ENCODE measurements at places on chromosomes 5 and 9.

DNA sequence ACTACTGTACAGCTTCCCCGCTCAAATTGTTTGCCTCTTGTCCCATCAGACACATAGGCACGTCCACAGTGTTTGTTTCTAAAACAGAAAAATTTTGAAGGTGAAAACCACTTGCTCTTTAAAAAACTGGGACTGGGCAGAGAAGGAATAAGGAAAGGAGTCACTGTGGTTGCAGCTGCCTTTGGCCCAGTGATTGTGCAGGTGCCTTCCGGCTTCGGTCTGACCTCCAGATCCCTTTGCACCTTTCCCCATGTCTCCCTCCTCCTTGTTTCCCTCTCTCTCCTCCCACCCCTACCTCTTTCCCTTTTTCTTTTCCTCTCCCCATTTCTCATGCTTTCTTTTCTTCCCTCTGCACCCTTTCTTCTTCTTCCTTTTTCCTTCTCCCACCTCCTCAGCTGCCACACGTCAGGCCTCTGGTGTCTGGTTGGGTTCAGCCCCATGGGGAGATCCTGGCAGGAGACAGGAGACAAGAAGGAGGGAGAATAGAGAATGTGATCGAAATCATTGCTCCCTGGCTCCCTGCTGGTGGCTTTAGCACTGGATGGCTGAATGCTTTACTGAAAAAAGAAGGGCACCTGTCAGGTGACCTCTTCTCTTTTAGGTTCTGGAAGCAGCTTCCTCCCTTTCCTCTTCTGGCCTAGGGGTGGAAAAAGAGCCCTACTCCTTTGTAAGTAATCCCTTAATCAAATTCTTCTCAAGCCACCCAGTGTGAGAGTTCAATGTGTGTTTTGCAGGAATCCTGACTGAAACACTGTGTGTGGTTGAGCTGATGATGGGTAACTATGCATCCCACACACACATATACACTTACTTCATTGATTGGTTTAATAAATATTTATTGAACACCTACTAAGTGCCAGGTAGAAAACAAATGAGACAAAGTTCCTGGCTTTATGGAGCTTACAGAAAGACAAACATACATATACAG lies 267.3 kb downstream of the MAST4 start:
- DNase-seq: no peak

GRCh38 chr5:34608859-34609648 lies 47.1 kb upstream of the RAI14 start:
- no peak for DNase-seq

- no peak for DNase-seq
Observed at GRCh38 chr9:134111064-134111463, 24.8 kb upstream of the WDR5 start.

DNA sequence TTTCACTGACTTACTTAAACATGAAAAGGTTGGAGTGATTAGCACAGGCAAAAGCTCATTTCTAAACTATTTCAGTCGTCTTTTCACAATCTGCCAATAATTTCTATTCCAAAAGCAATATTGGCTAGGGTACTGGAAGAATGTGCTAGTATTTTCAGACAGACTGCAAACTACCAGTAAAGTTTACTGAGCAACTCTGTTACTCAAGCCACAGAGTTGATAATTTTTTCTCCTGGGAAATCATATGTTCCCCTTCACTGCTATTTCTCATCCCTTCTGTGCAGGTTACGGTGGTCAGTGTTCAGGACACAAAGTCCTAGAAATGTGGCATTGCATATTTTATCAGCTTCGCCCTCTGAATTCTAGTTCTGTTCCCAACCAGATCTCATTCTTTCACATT lies 343.3 kb upstream of the TNC start:
- no peak for DNase-seq
